ENCODE measurements at places on chromosomes 7 and 10. TPM values are rescaled to one million over a fixed set of nuclear protein-coding genes. Genes with fewer than 3 reads are reported as not detected.

- no peak for DNase-seq
Observed at GRCh38 chr7:149720372-149721083, 52.9 kb downstream of the ZNF467 start.

GRCh38 chr7:145152589-145152988 is 316.7 kb upstream of the TPK1 start:
- no peak for DNase-seq

DNA sequence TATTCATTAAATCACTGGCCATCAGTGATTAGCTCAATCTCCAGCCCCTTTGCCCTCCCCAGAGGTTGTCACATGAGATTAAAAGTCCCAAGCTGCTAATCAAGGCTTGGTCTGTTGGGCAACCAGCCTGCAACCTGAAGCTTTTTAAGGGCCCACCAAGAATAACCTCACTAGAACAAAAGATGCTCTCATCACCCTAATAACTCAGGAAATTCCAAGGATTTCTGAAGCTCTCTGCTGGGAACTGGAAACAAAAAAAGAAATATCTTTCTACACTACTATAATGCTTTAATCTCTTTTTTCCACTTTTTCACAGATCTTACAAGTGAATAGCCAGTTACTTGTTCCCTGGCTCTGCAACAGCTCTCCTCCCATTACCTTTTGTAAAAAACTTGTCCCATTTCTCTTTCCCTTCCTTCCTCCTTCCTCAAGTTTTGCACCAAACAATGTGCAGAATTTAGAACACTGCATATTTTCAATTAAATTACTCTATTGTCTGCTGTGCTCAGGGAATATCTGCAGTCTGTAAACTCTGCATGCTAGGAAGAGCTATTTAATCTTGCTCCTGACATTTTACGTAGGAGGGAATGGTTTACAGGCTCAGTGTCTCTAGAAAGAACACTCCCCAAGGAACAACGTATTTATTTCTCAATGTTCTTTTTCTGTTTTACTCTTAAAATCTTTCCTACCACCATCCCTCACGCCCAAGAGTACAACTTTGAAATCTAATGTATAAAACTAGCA is 169.1 kb downstream of the IMMP2L start:
- DNase-seq = no peak

BHLHA15 gene
- 1.5 TPM for total RNA-seq

ALOX5 gene
- 21.5 TPM for total RNA-seq

DNA sequence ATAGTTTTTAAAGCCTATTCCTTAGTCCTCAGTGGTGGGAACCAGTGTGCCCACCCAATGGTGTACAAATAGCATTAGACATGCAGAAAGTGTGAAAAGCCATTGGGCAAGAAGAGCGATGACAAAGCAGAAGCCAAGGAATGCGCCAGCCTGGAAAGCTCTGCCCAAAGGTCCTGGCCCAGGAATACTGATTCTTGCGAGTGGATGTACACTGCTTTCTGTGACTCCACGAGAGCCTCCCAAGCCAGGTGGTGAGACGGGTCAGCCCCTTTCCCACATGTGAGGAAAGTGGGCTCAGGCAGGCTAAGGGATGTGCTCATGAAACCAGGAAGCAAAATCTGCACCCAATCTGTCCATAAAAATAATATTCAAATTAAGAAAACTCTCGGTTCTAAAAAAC is 106.6 kb downstream of the ADCY1 start:
- DNase-seq = no peak

RHEB gene
- total RNA-seq = 65.6 TPM

ADAM12 gene
- 5.8 TPM for total RNA-seq

GRID2IP gene
- total RNA-seq = 0.77 TPM

LUC7L2 gene
- 95.4 TPM for total RNA-seq

TMEM273 gene
- 22.7 TPM for total RNA-seq

- DNase-seq = no peak
Observed at GRCh38 chr10:123999956-124000615, 93.3 kb downstream of the CHST15 start.

GRCh38 chr10:803041-803741 is 113.7 kb upstream of the DIP2C start:
- DNase-seq = no peak

NACAD gene
- total RNA-seq = 3.7 TPM

TRIM50 gene
- total RNA-seq = not detected

DNA sequence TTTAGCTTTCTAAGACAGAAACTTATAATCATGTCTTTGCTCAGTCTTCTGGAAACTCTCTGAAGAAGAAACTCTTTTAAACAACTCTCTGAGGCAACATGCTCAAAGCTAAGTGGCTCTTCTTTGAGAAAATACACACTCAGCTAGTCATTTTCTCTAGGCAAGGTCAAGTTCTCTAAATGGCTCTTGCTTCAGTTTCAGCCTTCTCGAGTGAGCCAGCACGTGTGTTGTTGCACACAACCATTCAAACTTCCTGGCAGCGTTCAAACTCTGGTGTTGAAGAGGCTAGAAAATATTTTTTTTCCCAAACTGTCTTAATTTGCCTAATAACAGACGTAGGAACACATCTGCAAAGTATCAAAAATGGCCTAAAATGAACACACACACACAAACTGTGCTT is 129.1 kb downstream of the THSD7A start:
- DNase-seq = peak; percentile 38

GRCh38 chr10:42940487-42941294 is 136.2 kb upstream of the RET start:
- DNase-seq = no peak

ABCB1 gene
- 3.2 TPM for total RNA-seq

DNA sequence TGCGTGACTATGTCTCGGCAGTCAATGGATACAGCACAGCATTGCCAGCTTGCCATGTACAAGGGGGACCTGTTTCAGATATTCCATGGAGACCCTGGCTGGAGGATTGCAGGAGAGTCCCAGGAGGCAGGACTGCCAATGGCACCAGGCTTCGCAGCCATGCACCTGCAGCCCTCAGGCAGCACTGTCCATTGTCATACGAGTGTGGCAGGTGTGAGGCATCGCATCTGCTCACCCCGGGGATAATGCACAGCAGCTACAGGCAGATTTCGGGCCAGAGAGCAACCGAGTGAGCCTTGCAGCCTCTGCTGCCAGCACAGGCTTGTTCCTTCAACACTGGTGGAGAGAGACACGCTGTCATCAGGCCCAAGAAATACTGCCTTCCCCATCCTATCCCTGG is 415.1 kb downstream of the PAXIP1 start:
- no peak for DNase-seq

DNA sequence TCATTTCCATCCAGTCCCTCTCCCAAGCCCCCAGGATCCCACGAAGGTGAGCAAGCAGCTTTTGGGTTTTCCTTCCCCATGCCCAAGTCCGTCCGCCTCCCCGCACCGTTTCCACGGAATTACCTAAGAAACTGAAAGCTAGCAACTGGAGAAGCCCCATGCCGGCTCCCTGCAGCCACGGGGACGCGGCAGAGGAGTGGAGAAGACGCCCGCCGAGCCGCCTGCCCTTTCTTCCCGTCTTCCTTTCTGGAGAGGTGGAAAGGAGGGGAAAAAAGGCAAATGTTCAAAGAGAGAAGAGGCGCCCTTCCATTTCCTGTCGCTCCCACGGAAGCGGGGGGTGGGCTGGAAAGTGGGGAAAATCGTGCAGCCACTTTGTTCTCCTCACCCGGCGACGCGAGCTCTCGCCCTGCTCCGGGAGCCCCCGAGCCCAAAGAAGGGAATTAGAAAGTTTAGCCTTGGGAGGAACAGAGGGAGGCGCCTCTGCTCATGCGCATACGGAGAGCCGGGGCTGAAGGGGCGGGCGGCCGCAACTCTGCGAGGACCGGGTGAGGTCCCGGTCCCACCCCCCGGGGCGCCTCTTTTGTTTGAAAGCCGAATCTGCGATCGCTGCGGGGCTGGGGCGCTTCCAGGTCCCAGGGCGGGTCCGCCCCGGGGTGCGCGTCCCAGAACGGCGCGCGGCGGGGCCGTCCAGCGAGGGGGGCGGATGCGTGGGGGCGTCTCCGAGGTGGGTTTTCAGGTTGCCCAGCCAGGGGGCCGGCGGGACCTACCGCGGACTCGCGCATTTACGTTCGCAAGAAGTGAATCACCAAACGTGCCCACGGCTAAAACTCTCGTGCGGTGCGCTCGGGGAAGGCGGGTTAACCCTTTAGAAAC is at the start of gene LAMB1:
Gene LAMB1 (minus strand): TSS at position 436 of the 873 bp plus-strand sequence. CDS start 276 bp downstream, at position 160.
- DNase-seq = peak; percentile 89
